Dermis blood vessel endothelial cell (primary cell): ENCODE measurements at places on chromosomes 2 and 18. TPM values are rescaled to one million over a fixed set of nuclear protein-coding genes. Genes with fewer than 3 reads are reported as not detected.

- no peak for DNase-seq
Measured at GRCh38 chr2:168135630-168136029, 111.8 kb downstream of the STK39 start.

- no peak for DNase-seq
Measured at GRCh38 chr2:57569396-57569795, 477.2 kb upstream of the VRK2 start.

The ANKRD62 gene
- total RNA-seq, result not detected in 2 replicates

- no peak for DNase-seq
Measured at GRCh38 chr2:16120591-16121180, 180.3 kb downstream of the MYCN start.

The FSIP2 gene
- total RNA-seq, result 0.05 and 0.17 TPM in 2 replicates
